Muscle of back (tissue), 13 donors: ENCODE measurements at places on chromosomes 1 and 21. TPM values are rescaled to one million over a fixed set of nuclear protein-coding genes. Genes with fewer than 3 reads are reported as not detected.
A peak's percentile ranks its signal among the peaks of the same experiment; 100 is the strongest.

DNA sequence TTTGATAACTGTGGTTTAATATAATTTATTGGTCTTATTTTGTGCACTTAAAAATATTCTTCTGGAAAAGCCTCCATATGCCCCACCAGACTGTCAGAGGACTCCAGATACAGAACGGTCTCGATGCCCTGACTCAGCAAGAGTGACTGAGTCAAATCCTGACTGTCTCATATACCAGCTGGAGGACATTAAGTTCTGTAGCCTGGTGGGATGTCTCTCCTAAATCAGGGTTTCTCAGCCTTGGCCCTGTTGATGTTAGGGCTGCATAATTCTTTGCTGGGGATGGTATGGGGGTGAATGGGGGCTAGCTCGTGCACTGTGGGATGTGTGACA, 67.7 kb upstream of the TLR5 start:
- DNase-seq = no peak

GRCh38 chr1:39683591-39684312, 7.5 kb downstream of the HPCAL4 start:
- DNase-seq = no peak

GRCh38 chr1:171422511-171422910, 62.8 kb upstream of the PRRC2C start:
- no peak for DNase-seq

DNA sequence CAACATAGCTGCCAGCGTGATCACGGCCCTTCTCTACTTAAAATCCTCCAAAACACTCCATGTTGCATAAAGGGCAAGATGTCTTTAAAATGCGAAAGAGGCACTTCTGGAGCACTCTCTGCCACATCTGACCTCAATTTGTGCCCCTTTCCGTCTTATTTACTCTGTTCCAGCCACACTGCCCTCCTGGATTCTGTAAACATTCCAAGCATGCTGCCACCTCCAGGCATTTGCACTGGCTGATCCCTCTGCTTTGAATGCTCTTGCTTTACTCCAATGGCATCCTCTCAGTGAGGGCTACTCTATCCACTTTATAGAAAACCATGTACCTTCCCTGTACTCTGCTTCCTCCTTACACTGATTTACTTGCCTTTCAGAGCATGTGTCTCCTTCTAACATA, 5.3 kb upstream of the RGS7 start:
- no peak for DNase-seq

- no peak for DNase-seq
Observed at GRCh38 chr1:98914547-98914946, 90.1 kb downstream of the PLPPR5 start.

DNA sequence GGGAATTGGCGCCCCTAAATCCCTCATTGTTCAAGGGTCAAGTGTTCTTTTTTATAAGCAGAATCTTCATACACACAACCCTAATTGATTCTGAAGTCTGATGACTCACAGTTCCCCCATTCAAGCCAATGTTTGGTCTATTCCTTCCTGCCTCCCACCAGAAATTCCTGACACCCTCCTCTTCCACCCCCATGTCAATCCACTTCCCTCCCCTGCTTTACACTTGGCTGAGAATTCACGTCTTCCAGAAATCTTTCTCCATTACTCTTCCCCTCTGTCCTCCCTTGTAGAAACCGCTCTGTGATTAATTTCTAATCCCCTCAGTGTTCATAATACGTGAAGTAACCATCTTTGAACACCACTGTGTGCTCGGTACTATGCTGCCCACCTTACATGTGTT, 76.2 kb upstream of the CD34 start:
- DNase-seq = no peak

- DNase-seq = no peak
Observed at GRCh38 chr21:42833439-42833815, 45.9 kb downstream of the WDR4 start.

GRCh38 chr1:206951318-206952100, 5.2 kb upstream of the PIGR start:
- DNase-seq = no peak

DNA sequence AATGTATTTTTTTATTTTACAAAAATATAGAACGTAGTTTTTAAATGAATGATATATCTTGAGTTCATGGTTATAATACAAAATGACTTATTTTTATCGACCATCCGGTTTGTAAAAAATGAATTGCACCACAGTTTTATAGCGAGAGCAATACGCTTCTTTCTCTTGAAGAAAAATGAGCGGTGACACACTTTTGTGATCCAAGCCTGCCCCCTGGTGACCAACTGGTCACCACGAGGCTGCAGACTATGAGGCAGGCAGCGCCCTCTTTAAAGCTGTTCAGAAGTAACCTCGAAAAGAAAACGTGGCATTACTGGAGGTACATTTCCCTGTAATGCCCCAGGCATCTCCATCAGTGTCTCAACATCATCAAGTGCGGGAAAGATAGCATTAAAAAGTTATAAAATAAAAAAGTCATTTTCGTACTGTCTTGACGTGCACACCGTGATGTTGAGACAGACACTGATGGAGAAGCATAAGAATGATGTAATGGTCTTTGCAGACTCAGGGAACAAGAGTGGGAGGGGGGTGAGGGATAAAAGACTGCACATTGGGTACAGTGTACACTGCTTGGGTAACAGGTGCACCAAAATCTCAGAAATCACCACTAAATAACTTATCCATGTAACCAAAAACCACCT, 734.2 kb upstream of the ADAMTS5 start:
- peak; percentile 92 for DNase-seq

The AXDND1 gene
- 0.08 TPM for polyA plus RNA-seq

The TFAP2E gene
- 0.95 TPM for polyA plus RNA-seq
